T47D (cell line): ENCODE measurements at places on chromosomes 2 and 18.

GRCh38 chr2:224645722-224646121, 60.6 kb upstream of the CUL3 start:
- no peak for DNase-seq

GRCh38 chr2:67446491-67446911, 49.4 kb downstream of the ETAA1 start:
- DNase-seq, result no peak

DNA sequence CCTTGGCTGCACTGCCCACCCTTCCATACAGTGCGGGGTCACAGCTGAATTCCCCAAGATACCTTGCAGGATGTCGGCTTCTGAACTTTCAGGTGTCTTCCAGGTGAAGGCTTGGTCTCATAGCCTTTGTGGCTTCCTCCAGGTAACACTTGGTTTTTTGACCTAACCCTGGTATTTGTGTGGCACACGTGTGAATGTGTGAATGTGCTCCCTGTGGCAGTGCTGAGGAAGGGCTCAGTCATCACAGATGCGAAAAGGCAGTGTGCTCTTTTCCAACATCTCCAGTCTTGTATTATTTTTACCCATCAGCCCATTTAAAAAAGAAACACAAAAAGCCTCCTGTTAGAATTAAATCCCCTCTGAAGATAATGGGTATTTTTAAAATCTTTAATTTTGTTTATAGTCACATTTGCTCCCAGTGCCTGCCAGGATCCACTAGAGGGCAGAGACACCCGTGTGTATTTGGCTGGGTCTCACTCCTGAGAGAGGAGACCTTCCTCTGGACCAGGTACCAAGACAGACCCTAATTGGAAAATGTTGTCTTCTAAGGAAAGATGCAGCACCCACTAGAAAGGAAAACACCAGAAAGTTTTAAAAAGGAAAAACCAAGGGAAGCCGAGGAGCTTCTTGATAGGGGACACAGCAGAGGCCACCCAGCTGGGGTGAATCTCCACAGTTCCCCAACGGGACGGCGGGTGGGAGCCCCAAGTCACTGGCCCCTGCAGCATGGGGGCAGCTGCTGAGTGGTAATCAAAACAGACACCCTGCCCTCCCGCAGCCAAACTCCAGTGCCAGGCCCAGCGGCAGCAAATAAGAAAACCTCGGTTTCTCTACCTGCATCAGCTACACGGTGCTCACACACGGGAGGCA, 27.7 kb downstream of the FAM110C start:
- no peak for DNase-seq

- DNase-seq, result no peak
These were observed 11.9 kb upstream of the TET3 start for GRCh38 chr2:73972846-73973245.

- no peak for DNase-seq
These were observed 39.2 kb downstream of the CCDC138 start for GRCh38 chr2:108825736-108826135.

DNA sequence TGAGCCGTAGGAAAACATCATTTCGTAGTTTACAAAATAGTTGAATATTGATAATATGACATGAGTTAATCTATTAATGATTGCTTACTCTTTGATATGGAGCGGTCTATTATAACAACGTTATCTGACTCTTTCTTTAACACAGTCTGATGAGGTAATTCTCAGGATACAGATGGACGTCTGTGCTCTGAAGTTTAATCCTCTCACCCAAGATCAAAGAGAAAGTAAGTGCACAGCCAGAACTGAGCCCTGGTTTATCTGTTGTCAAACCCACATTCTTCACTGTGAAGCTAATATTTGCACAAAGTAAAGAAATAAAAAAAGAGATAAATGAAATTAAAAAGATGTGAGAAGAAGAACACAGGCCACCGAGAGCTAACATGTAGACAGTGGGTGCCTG, 190.9 kb upstream of the COPS8 start:
- no peak for DNase-seq

DNA sequence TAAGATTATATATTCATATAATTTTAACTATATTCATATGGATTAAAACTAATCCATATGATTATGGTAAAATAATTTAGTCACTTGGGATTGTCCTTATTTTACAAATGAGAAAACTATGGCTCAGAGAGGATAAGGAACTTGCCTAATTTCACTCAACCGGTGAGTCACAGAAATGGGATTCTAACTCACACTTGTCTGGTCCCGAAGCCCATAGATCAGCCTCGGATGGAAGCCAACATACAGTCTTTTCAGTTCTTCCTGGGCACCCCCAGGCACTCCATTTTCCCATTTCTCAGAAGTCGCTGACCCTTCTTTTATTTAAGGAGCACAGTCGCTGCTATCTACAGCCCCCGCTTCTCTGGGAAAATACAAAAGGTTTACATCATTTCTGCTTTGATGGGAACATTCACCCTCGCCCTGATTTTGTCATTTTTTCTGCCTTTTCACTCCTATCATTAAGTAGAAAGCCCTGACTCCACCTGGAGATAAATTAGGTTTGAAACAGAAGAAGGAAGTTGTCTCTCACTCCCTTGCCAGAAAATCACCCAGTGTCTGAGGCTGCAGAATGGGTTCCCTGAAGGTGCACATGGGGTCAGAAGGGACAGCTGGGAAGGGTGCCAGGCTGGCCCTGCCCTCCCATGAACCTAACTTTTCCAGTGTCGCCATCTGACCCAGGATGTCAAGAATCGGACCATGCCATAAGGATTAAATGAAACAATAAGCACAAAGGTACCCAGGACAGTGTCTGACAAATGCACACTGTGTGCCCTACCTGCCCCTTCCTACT, 36.6 kb downstream of the CYP1B1 start:
- no peak for DNase-seq

DNA sequence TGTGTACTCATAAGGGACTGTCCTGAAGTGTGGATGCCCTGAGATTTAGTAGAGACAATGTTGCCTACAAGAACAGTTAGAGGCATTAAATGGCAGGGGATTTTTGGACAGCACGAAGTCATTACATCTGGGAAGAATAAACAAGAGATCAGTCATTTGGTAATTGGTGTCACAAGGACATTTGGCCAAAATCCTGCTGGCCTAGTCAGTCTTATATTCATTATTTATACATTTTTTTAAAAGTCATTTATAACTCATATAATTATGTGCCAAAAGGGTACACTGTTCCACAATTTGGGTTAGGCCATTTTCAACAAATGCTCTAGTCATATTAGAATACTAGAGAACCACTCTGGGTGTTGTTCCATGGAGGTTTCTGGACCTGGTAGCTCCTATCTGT, 104.7 kb downstream of the LRATD1 start:
- no peak for DNase-seq

GRCh38 chr2:141311430-141311829, 819.4 kb downstream of the LRP1B start:
- no peak for DNase-seq

DNA sequence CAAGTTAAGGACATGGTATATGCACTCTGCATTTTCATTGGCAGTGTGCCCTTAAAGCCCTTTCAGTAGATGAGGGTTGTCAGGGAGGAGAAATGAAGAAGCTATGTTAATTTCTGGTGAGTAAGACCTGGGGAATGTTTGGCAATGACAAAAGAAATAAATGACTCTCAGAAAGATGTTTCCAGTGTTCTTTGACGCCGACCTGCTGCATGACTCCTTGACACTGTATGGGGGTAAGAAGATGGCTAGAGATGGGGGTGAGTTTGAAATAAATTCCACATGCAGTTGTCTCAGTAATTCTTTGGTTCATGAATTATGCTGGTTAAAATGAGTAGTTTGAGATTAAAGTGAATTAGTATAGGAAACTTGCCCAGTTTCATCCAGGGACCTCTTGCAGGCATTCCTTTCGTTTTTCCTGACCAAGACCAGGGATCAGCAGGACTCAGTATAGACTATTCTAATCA, 5.9 kb downstream of the CCDC121 start:
- DNase-seq, result no peak

DNA sequence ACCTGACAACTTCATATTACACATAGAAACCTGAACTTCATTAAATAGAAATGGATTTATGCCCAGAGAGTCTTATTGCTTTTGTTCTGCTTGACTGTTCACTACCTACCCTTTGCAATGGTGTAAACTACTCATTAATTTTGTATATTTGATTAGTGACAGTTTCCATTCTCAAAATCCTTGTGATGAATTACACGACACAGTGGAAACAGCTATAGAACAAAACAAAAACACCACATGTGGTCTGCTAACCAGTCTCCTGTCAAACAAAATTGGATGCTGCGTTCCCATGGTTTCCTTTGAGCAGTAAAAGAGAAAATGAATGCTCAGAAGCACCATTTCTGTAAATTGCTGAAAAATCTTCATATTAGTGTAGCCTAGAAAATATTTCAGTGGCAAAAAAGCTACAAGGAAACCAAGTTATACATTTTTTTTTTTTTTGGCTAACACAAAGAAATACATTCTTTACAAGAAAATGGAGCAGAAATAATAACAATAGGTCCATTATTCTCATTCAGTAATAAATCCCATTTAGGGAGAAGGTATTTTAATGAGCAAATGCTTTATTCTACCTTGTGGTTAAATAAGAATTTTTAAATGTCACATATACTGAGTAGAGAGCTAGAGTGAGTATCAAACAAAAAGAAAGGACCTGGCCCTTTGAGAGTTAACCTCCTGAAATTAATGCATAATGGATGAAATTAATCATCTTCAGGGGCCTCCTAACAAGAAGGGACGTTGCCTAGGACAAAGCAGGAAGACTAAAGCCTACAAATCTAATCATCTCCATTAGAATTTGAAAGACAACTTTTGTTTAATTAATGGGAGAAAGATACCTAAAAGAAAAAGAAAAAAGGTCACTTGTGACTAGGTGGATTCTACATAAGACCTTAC, 355.1 kb upstream of the ZC3H15 start:
- no peak for DNase-seq

GRCh38 chr18:48597671-48598070, 58.8 kb downstream of the CTIF start:
- no peak for DNase-seq

DNA sequence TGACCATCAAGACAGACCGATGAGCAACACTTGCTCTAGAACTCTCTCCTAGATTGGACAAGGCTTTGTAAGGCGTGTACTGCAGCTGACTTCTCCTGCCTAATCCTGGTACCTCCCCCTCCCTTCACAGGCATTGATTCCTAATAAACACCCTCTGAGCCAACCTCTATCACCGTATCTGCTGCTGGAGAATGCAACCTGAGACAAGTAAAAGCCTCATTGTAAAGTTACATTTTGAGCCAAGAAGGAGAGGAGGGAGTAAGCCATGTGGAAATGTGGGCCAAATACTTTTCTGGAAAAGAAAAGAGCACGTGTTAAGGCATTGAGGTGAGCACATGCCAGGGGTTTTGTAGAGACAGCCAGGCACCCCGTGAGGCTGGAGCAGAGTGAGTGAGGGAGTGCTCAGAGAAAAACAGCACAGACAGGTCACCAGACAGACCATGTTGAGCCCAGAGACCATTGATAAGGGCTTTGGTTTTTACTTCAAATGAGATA, 2.6 kb upstream of the WDFY1 start:
- no peak for DNase-seq

- DNase-seq, result no peak
These were observed 38.1 kb downstream of the NAPG start for GRCh38 chr18:10563886-10564285.

DNA sequence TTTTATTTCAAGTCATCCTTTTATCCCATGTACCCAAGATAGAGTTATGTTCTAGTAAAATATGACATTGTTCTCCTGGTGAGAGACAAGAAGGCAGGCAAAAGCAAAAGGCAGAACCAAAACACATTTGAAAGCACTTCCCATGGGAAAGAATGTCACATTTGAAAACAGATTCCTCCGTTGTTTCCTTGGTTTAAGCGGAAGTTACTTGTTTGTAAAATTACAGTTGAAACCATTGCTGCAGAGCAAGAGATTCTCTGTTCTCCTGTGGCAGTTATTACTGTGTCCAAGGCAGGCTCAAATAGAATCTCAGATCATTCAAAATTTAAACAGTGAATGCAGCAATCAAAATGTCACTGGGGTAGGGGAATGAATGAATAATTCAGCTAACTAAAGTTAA, 149.6 kb downstream of the MTCL1 start:
- DNase-seq, result no peak

- DNase-seq, result no peak
These were observed 858 bp upstream of the RTP5 start for GRCh38 chr2:241868661-241869081.

- no peak for DNase-seq
These were observed 76.7 kb downstream of the EMILIN2 start for GRCh38 chr18:2923464-2923863.

- DNase-seq, result no peak
These were observed 127.8 kb upstream of the DDX18 start for GRCh38 chr2:117686699-117687098.

DNA sequence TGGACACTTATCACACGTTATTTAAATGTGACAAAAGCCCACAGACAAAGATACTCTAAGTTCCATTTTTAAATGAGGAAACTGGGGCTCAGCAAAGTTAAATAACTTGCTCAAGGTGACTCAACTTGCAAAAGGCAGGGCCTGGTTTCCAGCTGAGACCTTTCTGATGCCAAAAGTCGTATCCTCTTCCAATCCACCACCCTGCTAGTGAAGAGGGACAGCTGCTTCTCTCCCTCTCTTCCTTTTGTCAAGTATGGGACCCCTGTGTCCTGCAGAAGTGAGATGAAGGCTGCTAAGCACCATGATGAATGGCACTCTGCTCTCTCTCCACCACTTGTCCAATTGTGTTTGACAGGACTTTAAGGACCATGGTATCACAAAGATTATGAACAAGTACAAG, 140.9 kb downstream of the DYM start:
- no peak for DNase-seq

GRCh38 chr2:210496512-210496911, 20.0 kb upstream of the LANCL1 start:
- DNase-seq, result no peak

DNA sequence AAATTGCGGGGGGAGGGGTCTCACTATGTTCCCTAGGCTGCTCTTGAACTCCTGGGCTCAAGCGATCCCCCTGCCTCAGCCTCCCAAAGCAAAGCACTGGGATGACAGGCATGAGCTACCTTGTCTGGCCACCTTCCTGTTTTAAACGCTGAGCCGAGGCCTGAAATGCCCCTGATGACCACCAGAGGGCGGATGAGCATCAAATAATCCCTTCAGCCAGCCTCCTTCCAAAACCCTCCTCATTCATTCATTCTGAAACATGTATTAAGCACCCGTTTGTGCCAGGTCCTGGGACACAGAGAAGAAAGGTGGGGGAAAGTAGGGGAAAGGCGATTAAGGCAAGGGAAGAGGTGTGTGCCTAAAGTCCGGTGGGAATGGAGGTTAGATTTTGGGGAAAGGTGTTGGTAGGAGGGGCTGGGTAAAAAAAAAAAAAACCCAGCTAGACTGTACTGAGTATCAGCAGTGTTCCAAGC, 30.7 kb upstream of the PTMA start:
- DNase-seq, result no peak

GRCh38 chr2:602571-603359, 74.4 kb downstream of the TMEM18 start:
- no peak for DNase-seq

DNA sequence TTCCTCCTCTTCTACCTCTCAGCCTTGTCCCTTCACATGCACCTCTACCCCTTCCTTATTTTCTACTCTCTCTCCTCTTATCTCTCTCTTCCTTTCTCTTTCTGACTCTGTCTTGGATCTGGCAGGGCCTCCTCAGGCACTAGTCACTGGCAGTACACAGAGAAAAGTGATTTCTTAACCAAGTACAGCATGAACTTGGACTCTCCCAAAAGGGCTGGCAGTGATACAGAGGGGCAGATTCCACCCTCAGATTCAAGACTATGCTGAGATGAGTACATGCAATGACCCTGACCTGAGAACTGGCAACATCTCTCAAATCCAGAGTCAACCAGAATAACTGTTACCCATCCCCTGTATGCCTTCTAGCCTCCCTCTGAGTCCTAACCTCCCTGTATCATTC, 4.3 kb downstream of the AOX1 start:
- no peak for DNase-seq

- DNase-seq, result no peak
These were observed 742 bp downstream of the PXDN start for GRCh38 chr2:1743396-1744150.
